T follicular helper cell (primary cell): ENCODE measurements at places on chromosomes 13 and 19.

DNA sequence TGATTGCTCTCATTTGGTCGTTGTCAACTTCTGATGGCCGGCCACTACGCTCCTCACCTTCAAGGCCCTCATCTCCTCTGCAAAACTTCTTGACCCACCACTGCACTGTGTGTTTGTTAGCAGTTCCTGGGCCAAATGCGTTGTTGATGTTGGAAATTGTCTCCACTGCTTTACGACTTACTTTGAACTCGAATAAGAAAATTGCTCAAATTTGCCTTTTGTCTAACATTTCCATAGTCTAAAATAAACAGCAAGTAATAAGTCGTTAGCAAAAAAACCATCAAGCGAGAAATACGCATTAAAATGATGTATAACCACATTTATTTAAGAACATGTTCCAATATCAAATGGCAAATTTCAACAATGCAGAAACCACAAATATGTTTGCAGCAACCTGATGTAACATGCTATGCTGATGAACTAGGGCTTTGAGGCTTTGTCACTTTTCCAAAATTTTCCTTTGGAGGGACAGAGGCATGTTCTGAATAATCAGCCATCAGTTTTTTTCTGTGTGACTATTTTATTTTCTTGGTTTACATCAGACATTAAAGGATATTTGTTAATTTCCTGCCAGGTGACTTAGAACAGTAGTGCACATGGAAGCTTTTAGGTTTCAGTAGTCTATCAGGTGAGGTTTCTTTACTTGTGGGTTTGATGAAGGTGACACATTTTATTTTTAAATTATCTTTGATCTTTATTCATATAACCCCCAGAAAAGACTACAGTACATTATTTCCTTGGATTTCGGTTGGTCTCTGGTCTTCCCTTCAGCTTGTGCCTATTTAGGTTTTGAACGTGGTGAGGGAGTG, 74.7 kb upstream of the TEX29 start:
- no peak for DNase-seq

DNA sequence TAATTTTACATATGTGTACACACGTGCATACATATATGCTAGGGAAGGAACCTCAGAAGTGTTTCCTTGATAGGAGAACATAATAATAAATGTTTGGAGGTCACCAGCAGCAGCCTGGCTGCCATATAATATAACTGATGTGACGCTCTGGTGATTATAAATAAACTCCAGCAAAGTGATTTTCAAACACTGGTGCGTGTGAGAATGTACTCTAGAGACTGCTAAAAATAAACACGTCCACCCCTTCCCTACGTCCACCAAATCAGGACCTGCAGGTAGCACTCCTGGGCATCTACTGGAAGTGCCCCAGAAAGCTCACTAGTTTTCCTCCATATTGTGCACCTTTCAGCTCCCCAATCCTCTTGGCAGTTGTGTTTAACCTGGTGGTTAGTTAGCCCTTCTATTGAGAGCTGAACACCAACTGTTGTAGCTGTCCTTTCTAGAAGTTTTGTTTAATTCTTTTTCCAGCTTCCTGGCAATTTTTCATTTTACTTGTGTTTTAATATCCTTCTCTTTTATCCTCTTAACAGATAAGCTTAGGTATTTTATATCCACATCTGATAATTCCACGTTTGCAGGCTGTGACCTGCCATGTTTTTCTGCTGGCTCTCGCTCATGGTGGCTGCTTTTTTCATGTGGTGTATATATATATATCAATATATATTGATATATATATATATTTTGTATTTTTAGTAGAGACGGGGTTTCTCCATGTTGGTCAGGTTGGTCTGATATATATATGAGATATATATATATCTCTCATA, 13.0 kb downstream of the OPA3 start:
- no peak for DNase-seq

DNA sequence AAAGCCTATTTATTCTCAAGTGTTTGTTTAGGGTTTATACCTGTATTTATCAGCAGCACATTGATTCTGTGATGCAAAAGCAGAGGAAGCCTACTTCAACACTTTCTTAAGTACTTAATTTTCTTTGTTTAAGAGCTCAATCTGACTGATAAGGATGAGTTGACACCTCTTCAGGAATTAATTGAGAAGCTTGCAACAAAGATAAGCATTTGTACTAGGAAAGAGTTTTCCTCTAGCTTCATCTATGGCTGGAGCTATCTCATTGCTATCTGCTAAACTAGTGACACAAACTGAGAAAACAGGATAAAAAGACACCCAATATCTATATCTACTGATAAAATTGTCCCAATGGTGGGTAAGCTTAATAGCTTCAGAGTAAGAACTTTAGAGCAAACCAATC, 170.1 kb upstream of the SLITRK6 start:
- no peak for DNase-seq

- no peak for DNase-seq
Observed at GRCh38 chr19:32887572-32888215, 18.1 kb upstream of the SLC7A9 start.

- no peak for DNase-seq
Observed at GRCh38 chr19:13507053-13507611, 853 bp upstream of the CACNA1A start.

GRCh38 chr19:57615346-57615745, 1.3 kb downstream of the ZNF134 start:
- DNase-seq = no peak

DNA sequence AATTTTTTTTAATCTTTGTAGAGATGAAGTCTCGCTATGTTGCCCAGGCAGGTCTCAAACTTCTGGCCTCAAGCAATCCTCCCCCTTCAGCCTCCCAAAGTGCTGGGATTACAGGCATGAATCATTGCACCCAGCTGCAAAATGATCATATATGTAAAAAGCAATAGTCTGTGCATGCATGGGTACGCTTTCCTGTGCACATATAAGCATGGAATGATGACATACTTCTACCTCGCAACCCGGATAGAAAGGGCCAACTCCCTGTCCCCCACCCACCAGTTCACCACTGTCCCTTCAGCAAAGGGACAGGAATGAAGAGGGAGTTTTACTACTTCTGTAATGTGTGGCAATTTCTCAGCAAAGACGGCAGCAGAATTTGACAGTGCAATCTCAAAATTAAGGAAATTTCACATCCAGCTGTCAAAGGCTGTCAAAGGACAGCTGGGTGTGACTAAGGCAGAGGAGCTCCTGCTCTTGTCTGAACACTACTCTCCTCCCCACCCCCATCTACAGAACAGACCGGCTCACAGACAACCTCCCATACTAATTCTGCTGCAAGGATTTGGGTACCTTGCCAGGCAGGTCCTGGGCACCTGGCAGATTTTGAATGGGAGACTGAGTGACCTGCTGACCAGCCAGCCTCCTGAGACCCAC, 95.6 kb downstream of the TSHZ3 start:
- no peak for DNase-seq

DNA sequence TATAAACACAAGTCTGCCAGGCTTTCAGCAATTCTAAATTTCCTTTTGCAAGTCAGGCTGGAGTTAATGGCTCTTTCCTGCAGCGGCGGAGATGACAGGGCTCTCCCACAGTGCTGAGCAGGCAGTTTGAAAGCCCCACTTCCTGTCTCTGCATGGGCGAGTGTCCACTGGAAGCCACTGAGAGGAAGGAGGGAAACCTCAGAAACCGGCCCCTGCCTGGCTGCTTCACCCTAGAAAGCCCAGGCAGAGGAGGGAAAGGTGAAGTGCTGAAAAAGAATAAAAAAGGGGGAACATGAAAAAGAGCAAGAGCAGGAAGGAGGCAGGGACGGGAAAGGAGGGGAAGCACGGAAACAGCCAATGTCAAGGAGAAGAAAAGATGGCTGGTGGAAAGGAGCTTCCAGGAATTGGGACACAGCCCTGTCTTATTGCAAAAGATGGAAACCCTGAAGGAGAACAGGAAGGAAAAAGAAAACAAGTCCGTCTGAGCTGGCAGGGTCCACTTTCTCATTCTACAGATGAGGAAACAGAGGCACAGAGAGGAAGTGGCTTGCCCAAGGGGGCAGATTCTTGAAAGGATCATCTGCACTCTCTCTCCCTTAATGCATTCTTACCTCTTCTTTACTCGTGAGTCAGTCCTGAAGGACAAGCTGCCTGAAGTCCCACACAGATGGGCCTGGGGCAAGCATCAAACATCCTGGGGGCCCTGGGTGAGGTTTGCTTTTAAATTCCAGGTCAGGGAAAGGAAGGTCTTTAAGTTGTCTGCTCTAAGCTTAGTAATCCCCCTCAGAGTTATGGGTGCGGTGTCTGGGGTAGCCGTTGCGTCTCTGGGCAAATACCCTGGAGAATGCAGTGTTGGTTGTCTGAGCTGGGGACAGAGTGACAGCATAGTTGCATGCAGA, 38.8 kb upstream of the ALOX5AP start:
- DNase-seq = no peak

DNA sequence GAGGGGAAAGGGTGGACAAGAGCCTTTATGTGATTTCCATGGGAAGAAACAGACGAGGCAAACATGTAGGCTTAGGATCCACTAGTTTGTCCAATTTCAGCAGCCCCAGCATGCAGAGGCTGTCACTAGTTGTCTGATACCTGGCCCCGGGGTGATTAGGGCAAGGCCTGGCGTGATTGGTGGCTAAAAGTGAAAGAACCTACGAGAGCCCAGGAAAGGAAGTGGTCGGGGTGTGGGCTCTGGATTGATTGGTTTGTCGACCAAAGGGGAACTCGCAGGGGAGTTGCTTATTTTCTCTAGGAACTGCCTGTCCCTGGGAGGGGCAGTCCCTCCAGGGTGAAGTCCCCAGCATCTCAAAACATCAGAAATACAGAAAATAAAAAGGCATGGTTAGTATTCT, 64.2 kb upstream of the UQCRFS1 start:
- peak; percentile 7 for DNase-seq

DNA sequence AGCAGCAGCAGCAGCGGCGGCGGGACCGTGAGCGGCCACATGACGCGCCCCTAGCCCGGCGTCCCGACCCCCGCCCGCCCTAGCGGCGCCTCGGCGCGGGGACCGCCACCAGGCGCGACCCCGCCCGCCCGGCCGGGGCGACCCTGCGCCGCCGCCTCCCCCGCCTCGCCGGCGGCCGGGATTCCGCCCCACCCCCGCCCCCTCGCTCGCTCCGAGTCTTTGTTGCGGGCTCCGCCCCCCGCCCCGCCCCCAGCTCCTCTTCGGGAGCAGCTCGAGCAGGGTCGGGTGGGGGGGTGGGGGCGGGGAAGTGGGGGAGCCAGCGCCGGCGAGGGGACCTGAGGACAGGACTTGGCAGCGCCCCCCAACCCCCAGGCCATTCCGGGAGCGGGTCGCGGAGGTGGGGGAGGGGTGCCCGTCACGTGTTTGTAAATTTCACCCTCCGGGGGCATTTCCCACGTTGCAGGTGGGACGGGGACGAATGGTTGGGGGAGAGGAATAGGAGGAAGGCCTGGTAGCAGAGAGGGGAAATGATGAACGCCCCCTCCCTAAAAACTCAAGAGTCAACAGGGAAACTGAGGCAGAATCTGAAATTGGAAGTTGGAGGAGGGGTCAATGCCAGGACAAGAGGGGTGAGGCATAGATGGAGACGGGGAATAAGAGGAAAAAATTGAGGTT, at the start of gene OLFM2:
OLFM2 (minus strand) TSS at position 190 of the 675 bp plus-strand sequence; CDS start at position 41, 149 bp downstream.
- DNase-seq = no peak

- DNase-seq = no peak
Observed at GRCh38 chr13:102369302-102369701, 32.5 kb downstream of the FGF14 start.

DNA sequence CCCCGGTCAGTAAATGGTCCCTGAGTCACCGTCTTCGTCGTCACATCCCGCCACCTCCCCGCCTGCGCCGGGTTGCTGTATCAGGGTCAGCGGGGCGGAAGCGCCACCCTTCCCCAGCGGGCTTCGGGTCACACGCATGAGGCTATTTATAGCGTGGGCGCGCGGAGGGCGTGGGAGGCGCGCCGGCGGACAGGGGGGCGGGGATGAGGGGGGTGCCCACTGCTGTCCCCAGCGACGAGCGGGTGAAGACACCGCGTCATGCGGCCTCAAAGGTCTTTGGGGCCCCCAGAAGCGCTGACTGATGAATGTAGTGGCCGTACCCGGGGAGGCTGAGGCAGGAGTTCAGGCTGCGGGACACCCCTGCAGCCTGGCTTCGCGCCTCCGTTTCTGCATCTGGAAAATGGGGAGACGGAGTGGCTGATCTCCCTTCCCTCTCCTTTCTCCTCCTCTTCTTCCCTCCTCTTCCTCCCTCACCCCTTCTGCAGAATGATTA, 7.9 kb downstream of the UNC13A start:
- DNase-seq = no peak

GRCh38 chr19:13859361-13859880, 17.5 kb upstream of the NANOS3 start:
- DNase-seq = no peak

GRCh38 chr19:18000480-18000914, 7.5 kb upstream of the ARRDC2 start:
- no peak for DNase-seq

- DNase-seq = no peak
Observed at GRCh38 chr19:55489711-55490477, 1.7 kb downstream of the SSC5D start.

DNA sequence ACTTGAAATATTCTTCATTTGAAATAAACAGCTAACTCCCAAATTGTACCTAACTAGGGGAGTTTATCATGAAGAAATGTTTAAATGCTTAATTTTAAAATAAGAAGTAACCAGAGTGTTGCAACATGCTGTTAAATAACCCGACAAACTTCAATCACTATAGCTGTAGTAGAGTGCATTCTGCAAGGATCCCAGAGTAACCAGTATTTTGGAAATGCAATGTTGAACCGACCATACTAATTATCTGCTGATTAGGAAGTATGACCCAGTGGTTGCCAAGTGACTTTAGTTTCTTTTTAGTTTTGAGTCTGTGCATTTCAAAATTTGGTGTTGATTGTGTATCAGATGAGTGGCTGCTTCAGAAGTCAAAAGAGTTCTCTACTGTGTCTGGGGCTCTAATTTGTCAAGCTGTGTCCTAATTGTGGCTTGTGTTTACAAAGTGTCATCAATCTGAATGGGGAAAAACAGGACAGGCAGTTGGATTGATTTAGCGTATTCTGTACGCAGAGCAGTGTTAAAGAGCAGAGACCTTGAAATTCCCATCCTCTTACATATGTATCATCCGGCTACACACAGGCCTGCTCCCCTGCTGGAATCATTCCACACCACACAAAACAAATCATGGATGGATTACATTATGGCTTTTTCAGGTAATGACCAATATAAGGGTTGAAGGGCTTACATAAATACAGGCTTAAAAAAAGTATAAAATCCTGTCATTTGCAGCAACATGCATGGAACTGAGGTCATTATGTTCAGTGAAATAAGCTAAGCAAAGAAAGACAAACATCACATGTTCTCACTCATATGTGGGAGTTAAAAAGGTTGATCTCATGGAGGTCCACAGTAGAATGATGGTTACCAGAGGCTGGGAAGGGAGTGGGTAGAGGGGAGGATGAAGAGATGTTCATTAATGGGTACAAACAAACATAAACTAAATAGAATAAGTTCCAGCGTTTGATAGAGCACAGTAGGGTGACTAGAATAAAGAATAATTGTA, 351.5 kb downstream of the KLF12 start:
- DNase-seq = no peak

DNA sequence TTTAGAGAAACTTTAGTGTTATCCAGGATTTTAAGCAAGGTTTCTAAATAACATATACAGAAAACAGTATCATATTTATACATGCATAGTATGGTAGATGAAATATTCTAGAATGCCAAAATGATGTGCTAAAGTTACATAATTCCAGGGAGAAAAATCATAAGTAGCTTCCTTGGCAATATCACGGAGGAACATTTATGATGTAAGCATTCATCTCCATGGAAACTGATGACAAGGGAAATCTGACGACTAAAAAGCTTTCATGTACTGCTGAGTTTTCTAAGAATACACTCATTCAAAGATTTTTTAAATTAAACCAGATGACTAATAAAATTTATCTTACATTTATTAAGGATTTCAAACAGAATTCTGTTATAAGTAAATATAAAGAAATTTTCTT, 4.7 kb downstream of the TEX30 start:
- no peak for DNase-seq

- no peak for DNase-seq
Observed at GRCh38 chr19:51295382-51296126, 15.9 kb upstream of the IGLON5 start.
